Kidney (tissue), 22 donors: ENCODE measurements at places on chromosomes 1 and 21.

GRCh38 chr21:33261635-33262034 is 4.5 kb upstream of the IL10RB start:
- no peak for DNase-seq

DNA sequence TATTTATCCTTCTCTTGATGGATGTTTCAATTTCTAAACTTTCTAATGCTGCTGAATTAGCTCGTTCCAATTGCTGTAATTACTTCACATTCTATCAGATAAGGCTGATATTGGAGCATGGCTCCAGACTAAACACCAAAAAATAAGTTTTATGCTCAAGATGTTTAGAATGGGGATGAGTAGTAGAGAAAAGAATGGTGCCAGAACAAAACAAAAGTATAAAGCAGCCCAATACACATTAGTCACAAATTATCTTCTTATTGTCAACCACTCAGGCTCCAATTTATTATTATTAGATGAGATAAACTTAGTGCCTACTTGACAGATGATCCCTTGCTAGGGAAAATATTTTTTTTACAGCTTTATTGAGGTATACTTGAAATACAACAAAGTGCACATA is 21.8 kb downstream of the ATPAF1 start:
- no peak for DNase-seq

DNA sequence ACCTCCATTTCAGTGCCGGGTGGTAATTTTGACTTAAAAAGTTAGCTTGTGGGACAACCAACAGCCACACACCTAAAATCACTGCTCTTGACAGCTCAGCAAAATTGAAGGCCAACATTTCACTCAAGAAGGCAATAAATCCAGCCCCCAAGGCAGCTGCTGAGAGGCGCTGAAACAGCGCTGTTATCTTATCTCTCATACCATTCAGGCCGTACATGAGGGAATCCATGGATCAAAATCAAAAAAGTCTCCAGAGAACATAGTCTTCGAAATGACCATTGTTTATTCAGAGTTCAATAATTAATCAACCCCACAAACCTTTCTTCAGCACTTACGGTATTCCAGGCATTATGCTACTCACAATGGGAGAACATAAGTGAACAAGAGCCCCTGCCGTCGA is 38.5 kb downstream of the ZBTB18 start:
- no peak for DNase-seq

- no peak for DNase-seq
These were observed 21.3 kb downstream of the FAM78B start for GRCh38 chr1:166145499-166145898.

- no peak for DNase-seq
These were observed 10.9 kb downstream of the PCSK9 start for GRCh38 chr1:55050283-55050682.

GRCh38 chr1:26280333-26281042 is 602 bp downstream of the SH3BGRL3 start:
- DNase-seq, result peak; percentile 82

DNA sequence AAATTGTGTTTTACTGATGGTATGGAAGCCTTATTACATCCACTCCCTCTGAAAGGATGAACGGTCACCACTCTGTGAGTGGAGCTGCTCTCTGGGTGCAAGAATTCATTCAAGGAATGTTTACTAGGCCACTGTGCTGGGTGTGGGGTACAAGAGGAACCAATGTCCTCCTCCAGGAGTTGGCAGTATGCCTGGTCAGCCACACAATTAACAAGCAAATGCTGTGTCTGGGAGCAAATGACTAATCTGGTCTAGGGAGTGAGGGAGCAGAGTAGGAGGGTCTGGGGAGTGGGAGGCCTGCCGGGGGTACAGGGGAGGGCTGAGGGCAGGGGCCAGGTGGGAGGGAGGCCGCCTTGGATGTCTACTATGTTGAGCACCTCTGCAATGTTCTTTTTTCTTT is 27.2 kb upstream of the TDRD10 start:
- DNase-seq, result no peak

DNA sequence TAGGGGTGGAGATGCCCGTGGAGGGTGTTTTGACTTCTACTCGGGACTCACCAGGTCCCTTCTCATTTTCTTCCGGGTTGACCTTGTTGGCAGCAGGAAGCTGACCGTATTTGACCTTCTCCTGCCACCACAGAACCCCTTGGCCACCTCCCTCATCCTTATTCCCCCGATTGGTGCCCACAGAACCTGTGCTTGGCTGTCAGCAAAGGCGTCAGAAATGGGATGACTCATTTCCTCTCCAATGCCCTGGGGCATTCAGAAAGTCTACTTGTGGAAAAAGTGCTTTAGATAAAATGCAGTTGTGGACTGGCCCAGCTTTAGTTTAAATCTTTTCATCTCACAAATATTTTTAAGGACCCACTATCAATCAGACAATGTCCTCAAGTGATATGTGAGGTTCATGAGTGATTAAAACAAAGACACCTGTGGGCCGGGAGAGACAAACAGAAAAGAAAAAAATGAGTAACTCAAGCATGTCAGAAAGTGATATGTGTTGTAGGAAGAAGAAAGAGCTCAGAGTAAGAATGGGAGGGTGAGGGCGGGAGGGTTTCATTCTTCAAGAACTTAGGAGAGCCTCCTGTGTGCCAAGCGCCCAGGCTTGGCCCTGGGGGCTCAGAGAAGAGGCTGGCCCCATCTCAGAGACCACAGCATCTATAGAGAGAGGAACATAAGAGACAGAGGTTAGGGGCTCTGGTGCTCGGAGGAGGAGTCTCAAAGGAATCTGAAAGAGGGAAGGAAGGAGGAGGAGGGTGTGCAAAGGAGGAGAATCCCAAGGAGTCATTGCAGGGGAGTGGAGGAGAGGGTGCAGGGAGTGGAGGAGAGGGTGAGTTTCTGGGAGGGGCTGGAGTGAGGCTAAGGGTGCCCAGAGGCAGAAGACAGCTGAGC is 221.6 kb upstream of the VAMP3 start:
- DNase-seq, result peak; percentile 74

GRCh38 chr1:183956559-183957188 is 80.9 kb downstream of the COLGALT2 start:
- DNase-seq, result no peak

- no peak for DNase-seq
These were observed 31.0 kb upstream of the COG2 start for GRCh38 chr1:230611128-230611877.

DNA sequence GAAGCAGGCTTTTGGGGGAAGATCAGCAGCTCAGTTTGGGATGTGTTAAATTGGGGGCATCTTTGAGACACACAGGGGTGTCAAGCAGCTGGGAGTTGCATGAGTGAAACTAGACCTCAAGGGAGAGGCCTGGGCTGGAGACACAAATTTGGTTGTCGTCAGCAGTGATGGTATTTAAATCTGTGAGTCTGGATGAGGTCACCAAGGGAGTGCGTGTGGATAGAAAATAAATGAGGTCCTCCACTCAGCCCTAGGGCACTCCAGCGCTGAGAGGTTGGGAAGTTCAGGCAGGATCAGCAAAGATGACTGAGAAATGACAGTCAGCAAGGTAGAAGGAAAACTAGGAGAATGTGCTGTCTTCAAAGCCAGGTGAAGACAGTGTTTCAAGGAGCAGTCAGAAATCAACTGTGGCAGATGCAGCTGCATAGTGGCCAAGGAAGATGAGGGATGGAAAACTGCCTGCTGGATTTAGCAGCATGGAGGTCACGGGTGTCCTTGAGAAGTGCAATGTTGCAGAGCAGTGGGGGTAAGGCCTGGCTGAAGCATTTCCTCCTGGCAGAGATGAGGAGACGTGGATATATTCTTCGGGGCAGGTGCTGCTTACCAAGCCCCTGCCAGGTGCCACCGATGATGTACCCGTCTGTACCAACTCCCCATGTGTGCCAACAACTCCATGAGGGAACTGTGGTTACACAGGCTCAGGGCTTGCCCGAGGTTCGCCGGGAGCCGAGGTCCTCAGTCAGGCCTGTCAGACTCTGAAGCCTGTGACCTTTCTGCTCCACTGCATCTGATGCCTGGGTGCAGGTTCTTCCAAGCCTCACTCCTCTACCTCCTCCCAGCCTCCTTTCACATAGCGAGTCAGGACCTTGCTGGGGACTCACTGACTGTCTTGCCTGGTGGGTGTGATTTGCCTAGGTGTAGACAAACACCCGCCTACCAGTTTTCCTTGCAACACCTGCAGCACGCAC is 11.3 kb downstream of the MAP7D1 start:
- no peak for DNase-seq

GRCh38 chr1:178038372-178038771 is 55.5 kb upstream of the RASAL2 start:
- no peak for DNase-seq

GRCh38 chr1:155940993-155941844 is at the start of gene RXFP4:
RXFP4 (plus strand) TSS chr1:155941638; CDS start chr1:155941710, 72 bp downstream.
- peak; percentile 34 for DNase-seq

DNA sequence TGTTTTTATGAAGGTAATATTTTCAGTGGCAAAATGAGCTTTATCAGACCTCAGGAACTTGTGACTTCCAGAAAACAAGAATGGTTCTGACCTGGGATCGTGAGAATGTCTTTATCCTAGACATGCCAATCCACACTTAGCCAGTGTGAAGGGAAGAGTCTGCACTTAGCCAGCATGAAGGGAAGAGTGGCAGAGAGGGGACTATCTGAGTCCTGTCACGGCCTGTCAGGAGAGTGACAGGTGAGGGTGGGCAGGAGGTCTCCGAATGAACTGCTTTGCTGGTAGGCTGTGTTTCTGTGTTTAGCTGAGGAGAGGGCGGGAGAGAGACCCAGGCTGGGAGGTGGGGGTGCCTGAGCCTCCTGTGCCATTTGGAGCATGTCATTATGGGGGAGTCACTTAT is 173.1 kb downstream of the KIF26B start:
- DNase-seq, result no peak

- peak; percentile 56 for DNase-seq
These were observed 199.0 kb upstream of the DPYD start for GRCh38 chr1:98119796-98120195.

DNA sequence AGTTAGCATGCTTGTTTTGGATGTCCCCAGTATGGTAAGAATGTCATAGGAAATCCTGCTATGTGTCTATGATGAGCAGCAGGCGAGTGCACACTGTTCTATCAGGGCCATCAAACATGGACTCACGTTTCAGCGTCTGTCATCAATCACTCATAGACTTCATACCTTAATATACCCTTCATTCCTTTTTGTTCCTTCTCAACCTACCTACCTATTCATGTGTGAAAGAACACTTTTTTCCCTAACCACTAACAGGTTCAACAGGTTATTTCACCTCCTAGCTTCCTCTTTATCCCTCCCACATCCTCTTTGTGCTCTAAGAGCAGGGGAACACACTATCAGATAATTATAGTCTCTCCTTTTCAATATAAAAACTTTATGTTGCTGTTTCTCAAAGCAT is 300.6 kb downstream of the TM2D1 start:
- DNase-seq, result no peak

DNA sequence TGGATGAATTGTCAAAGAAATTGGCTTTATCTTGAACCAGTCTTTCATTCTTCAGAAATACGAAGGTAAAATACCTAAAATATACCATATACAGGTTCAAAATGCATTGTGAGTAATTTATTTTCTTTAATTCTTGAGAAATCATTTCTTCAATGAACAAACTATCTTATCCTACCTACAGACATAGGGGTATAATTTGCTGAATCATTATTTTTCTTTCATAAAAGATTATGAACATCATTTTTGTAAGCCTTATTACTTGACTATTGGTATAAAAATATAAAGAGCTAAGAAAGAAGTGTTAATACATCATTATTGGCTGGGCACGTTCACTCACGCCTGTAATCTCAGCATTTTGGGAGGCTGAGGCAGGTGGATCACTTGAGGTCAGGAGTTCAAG is 167.7 kb downstream of the DNAH14 start:
- DNase-seq, result no peak

GRCh38 chr1:204670152-204670927 is 15.2 kb downstream of the LRRN2 start:
- no peak for DNase-seq

- peak; percentile 78 for DNase-seq
These were observed 11.6 kb downstream of the STYXL2 start for GRCh38 chr1:167105271-167106118.

DNA sequence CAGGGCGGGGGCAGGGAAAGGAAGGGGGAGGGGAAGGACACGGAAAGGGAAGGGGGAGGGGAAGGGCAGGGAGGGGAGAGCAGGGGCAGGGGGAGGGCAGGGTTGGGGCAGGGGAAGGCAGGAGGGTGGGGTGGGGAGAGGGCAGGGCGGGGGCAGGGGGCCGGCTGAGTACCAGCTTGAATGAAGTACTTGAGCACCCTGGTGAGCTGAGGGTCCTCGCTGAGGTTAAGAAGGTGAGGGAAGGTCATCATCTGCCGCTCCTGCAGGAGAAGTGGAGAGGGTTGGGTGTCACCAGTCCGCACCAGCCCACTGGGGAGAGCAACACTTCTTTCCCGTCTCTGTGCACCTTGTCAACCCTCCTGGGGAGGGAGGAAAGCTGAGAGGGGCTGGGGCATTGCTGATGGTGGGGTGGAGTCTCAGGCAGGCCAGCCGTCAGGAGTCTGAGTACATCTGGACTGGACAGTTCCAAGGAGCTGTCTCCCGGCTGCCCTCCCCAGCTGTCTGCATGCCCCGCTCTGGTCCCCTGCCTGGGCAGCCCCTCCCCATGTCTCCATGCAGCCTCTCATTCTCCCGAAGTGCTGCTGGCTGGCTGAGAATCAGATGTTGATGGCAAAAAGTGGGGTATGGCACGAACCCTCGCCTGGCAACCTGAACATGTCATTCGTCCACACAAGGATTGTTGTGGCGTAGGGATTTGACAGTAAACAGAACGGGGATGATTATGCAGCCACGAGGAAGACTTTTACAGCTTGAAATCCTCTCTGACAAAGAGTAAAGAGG is 70.0 kb downstream of the SCCPDH start:
- peak; percentile 42 for DNase-seq

GRCh38 chr1:43541141-43541540 is 10.5 kb downstream of the PTPRF start:
- DNase-seq, result no peak

DNA sequence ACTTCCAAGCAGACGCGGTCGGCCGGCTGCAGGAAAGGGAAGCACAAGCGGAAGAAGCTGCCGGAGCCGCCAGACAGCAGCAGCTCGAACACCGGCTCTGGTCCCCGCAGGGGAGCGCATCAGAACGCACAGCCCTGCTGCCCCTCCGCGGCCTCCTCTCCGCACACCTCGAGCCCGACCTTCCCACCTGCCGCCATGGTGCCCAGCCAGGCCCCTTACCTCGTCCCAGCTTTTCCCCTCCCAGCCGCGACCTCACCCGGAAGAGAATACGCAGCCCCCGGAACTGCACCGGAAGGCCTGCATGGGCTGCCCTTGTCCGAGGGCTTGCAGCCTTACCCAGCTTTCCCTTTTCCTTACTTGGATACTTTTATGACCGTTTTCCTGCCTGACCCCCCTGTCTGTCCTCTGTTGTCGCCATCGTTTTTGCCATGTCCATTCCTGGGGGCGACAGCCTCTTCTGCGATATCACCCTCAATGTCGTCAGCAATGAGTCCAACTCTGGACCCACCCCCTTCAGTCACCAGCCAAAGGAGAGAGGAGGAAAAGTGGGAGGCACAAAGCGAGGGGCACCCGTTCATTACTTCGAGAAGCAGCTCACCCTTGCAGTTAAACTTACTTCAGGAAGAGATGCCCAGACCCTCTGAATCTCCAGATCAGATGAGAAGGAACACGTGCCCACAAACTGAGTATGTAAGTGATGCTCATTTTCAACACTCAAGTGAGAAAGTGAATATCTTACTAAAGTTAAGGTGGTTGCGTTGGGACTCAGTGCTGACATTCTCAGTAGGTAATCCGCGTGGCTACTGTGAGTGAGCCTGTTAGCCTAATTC is 25.5 kb downstream of the UTS2 start:
- peak; percentile 71 for DNase-seq

- no peak for DNase-seq
These were observed 110.5 kb downstream of the CNIH3 start for GRCh38 chr1:224726441-224727182.
